SHP77 (cell line): ENCODE measurements at places on chromosomes 7 and 10.

GRCh38 chr10:43399320-43400310, 9.4 kb downstream of the HNRNPF start:
- no peak for DNase-seq

DNA sequence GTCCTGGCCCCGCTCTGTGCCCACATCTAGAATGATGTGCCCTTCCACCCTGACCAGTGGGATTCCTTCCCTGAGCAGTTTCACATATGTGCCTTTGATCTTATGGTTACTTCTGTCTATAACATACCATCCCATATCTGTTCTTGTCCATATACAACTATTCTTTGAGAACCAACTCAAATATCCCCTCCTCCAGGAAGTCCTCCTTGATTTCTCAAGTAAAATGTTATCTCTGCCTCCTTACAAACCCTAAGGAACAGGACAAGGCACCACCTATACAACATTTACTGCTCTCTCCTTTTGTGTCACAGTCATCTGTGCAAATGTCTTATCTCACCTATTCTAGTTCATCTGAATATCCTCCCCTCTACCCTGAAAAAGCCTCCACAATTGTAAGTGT, 28.2 kb downstream of the HABP2 start:
- DNase-seq: no peak

GRCh38 chr7:30226614-30227268, 57.7 kb upstream of the ZNRF2 start:
- DNase-seq: peak; percentile 45

DNA sequence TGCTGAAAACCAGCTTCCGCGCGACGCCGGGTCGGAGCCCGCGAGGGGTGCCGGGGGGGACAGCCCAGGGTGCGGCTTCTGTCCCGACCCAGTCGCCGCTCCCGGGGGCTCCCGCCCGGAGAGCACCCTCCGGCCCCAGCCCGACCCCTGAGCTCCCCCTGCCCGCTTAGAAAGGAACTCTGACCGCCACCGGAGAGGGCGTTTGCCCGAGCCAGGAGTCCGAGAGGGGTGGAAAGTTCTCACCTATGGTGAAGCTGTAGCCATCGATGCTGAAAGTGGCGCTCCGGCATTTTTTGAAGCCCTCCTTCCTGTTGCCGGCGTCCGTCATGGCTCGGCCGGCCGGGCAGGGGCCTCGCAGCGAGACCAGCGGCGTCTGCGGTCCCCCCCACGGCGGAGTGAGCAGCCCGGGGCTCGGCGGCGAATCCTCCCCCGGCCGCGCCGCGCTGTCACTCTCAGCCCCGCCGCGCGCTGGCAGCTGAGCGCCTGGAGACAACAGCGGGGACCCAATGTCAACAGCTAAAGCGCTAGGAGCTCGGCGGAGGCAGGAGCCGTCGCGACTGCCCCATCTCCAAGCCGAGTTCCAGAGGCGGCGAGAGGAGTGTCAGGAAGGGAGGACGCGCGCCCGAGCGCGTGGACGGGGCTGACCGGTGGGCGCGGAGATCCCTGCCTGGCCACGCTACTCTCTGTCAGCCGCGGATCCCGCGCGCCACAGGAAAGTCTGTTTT, 191.6 kb downstream of the LSM5 start:
- no peak for DNase-seq

GRCh38 chr7:33903791-33904680, 1.3 kb upstream of the BMPER start:
- DNase-seq: peak; percentile 60

- no peak for DNase-seq
These were observed 2.7 kb downstream of the RHBDD2 start for GRCh38 chr7:75881436-75882095.

- DNase-seq: no peak
These were observed 10.2 kb upstream of the IL2RA start for GRCh38 chr10:6072215-6072934.

- DNase-seq: no peak
These were observed at the start of gene STEAP4 for GRCh38 chr7:88306590-88307048. TSS of gene STEAP4 (minus strand) at chr7:88306894. CDS start at chr7:88284269, 22,625 bp downstream.

GRCh38 chr7:22549667-22550513, 49.9 kb upstream of the STEAP1B start:
- peak; percentile 67 for DNase-seq

DNA sequence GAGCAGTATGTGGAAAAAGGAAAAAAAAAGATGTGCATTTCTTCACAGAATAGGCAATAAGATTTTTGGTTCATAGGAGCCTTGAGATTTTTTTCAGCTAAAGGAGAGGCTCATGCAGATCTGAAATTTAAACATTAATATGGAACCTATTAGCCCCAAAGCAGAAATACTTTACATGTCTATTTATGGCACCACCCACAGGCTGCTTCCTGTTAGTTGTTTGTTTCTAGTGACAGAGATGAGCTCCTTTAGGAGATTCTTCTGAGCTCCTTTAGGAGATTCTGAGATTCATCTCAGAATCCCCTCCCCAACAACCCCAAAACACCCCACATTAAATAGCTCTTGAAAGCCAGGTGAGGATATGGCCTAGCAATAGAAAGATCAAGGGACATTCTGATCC, 27.9 kb upstream of the HPS1 start:
- no peak for DNase-seq

GRCh38 chr10:21355591-21356011, 169.9 kb downstream of the SKIDA1 start:
- no peak for DNase-seq

GRCh38 chr7:34160261-34160752, 255.0 kb downstream of the BMPER start:
- DNase-seq: no peak

GRCh38 chr10:10270126-10271050, 747.3 kb upstream of the CELF2 start:
- no peak for DNase-seq

DNA sequence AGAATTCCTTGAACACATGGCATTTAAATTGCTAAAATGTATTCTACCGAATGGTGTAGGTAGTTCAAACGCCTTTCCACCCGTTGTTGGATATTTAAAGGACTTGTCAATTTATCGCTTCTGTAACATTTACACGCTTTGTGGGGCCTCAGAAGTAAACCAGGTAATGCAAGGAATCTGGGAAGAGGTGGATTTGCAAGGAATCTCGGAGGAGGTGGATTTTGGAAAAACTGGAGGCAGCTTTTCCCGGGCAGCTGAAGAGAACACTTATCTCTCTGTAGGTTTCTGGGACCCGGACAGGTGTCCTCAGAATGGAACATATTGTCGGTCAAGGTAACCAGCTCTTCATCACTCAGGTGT, 592 bp upstream of the MAPK8 start:
- DNase-seq: no peak

DNA sequence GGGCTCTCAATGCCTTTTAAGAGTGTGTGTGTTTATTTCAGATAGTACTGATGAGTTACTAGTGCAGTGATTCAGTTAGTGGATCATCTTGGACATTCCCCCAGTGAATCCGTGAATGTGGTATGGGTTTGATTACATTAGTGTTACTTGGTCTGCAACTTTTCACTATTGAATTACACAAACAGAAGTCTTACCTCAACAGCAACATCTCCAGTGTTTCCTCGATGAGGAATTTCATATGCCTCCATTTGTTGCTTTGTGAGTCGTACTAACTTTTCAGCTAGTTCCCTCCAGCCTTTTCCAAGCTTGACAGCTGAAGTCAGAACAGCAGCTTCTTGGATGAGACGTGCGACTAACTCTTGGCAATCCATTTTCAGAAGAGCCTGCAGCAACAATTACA, 63.2 kb downstream of the MACC1 start:
- no peak for DNase-seq

DNA sequence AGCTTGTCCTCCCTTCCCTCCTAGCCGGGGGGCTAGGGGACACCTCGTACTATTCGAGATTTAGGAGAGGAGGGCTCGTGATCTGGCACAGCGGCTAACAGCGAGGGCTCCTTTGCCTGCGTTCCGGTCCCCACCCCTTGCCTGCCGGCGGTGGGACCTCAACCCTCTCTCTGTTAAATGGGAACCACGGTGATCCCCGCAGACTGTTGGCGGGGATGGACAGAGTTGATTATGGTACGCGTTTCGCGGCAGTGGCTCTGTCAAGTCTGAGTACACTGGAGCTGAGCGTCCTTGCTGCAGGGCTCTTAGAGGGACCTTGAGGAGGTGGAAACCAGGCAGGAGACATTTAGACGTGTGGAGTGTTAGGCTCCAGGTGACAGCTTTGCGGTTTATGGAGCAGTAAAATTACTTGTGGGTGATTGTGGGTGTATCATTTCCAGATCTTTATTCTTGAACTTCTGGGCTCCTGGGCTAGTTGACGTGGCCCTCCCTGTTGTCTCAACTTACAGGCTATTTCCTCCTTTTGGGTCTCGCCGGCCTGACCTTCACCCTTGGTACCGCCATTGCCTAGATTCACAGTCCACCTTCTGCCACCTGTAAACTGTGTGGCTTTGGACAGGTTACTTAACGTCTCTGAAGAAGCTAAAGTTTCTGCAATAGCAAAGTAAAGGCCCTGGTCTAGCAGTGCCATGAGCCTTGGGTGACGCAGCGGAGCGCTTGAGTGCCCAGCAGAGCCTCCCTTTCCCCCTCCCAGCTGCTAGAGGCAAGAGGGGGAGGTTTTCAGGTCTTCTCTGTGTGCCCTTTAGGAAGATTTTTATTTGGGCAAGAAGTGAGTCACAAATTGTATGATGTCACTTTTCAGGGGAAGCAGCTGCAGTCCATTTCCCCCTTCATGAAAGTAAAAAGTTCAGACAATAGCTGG, 739 bp downstream of the CASP7 start:
- DNase-seq: peak; percentile 17

DNA sequence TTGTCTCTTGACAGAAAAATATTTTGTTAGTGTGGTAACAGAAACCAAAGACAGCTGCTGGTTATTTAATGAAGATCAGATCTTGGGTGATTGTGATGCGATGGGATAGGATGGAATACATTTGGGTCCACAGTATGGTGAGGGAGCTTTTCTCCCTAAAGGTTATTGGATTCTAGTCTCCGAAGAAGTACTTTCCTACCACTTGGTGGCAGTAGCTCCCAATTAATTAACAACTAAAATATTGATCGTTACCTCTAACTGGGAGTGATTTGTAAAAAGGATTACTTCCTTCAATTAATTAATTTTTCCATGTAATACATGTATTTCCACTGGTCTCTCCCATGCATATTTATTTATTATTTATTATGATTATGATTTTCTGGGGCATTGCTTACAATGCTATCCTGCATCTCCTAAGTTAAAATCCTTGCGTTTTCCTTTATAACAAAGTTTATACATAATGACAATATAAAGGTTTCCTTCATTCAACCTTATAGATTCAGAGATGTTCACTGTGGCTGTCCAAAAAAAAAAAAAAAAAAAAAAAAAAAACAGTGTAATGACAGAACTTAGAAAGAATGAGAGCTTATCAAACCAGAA, 25.6 kb downstream of the TMEM196 start:
- DNase-seq: peak; percentile 39

DNA sequence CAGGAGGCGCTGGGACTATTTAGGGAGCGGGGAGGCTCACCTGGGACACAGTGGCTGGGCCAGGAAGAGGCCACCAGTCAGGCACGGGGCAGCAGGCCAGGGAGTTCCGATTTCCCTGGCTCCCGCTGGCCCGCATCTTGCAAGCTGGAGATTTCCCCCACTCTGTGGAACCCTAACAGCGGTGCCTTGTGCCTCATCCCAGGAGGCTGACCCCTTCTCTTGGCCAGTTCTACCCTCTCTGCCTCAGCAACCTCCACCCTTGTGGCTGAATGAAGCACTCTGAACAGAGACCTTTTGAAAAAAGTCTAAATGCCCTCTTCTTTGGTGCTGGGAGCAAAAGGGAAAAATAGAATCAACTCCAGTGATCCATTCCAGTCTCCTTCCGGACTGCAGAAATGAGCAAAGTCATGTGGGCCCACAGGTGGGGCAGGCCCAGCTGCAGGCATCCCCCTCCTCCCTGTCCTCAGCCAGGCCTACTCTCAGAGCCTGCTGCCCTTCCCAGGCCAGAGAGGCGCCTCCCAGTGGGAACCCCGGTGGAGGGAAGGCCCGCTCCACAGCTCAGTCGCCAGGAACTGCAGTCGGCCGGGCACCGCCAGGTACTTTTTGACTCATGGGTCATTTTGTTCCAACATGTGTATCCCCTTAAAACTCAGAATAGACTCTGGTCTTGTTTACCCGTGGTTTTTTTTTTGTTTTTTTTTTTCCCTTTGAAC, 155.5 kb downstream of the ZNF248 start:
- DNase-seq: no peak

DNA sequence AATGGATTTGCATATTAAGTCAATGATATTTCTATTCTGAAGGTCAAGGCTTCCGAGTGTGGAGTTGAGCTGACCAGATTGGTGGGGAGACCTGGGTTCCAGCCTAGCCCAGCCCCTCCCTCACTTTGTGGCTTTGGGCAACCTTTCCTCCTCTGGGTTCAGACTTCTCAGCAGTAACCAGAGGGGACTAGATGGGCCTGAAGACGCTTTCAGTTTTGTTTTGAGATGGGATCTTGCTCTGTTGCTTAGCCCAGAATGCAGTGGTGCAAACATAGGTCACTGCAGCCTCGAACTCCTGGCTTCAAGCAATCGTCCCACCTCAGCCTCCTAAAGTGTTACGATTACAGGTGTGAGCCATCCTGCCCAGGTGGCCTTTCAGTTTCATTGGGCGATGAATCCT, 68.1 kb upstream of the LEP start:
- no peak for DNase-seq

- DNase-seq: no peak
These were observed 70.0 kb upstream of the HGF start for GRCh38 chr7:81839708-81840369.

- no peak for DNase-seq
These were observed 2.4 kb upstream of the GPAM start for GRCh38 chr10:112185959-112186358.

DNA sequence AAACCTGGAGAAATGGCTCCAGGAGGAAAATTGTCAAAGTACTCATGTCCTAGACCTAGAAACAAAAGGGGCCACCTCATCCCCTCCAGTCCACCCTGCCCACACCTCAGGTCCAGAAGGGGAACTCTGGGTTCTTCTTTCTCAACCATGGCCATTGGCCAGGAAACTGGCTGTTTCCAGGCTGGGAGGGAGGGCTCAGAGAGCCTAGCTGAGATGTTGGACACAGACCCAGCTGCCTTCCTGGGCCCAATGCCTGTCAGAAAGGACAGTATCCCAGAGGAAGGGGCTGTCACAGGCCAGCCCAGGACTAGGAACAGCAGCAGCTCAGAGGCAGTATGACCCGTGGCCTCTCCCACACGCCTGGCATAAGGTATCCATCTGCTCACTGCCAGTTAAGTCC, 9.6 kb downstream of the GRID1 start:
- no peak for DNase-seq

- no peak for DNase-seq
These were observed 18.3 kb downstream of the STEAP1B start for GRCh38 chr7:22481726-22482125.
